ENCODE measurements at places on chromosomes 7 and 10. TPM values are rescaled to one million over a fixed set of nuclear protein-coding genes. Genes with fewer than 3 reads are reported as not detected.

GHRHR gene
- total RNA-seq: not detected

BTBD16 gene
- total RNA-seq: 0.29 TPM

FEZF1 gene
- 0.67 TPM for total RNA-seq

CPA5 gene
- total RNA-seq: not detected

C7orf57 gene
- total RNA-seq: 0.36 TPM

SYT15B gene
- 0.24 TPM for total RNA-seq

TMEM176A gene
- total RNA-seq: 106 TPM

MSS51 gene
- 1.8 TPM for total RNA-seq

UPK3BL2 gene
- total RNA-seq: 19.8 TPM

FXYD4 gene
- total RNA-seq: 3.1 TPM

Data from type B pancreatic cell (in vitro differentiated cells).